ENCODE measurements at places on chromosomes 2 and 18.

GRCh38 chr2:59947917-59948541, 605.4 kb downstream of the BCL11A start:
- DNase-seq = no peak

- DNase-seq = no peak
Observed at GRCh38 chr2:45928946-45929345, 277.5 kb downstream of the PRKCE start.

- DNase-seq = no peak
Observed at GRCh38 chr18:57920036-57920435, 116.9 kb upstream of the ATP8B1 start.

DNA sequence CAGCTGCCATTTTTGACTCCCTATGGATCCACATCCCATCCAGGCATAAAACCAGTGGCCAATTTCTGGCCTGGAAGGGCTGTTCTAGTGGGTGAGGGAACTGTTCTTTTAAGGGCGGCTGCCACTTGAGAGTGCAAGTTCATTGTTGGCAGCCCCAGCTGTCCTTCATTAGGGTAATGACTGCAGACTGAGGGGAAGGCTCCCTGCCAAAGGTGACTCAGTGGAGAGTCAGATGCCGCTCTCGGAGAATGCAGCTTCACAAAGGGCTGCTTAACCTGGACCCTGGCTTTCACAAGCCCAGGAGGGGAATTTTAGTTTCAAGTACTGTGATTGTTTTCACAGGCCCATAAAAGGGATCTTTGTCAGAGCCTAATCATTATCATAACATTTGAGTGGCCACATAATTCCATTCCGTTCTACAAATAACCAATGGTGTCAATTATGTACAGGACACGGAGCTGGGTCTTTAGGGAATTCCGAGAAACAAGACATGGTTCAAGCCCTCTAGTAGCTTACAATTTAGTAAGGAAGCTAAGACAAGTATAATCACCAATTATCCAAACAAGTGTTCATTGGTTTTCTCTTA, 235.7 kb downstream of the CDCA7 start:
- no peak for DNase-seq

DNA sequence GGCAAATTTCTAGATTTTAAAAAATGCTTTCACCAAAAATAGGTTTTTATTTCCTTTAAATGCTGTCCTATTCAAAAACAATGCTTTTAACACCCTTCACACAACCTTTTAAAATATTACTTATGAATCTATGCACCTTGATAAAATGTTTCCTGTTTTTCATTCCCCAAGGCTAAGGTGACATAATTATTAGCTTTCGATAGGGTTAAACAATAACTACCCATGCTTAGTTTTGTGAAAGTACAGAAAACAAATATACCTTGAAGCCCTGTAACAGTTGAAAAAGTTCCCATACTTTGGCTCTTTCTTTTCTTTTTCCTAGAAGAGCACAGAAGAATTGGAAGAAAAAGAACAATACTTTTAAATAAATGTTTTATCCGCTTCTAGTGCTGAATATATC, 54.9 kb upstream of the ITPRID2 start:
- no peak for DNase-seq

- DNase-seq = no peak
Observed at GRCh38 chr2:37652199-37652640, 19.2 kb downstream of the CDC42EP3 start.

- no peak for DNase-seq
Observed at GRCh38 chr18:2824865-2825264, 21.9 kb upstream of the EMILIN2 start.

DNA sequence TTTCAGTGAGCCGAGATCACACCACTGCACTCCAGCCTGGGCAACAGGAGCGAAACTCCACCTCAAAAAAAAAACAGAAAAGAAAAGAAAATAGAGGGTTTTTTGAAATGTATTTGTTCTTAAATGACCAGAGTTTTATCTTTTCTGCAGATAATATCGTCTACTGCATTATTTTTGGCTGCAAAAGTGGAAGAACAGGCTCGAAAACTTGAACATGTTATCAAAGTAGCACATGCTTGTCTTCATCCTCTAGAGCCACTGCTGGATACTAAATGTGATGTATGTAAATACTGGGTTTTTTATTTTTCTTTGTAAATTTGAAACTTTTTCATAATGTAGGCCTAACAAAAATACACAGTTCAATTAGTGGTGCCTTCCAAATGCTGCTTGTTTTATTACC, 18.1 kb downstream of the CCNT2 start:
- no peak for DNase-seq

DNA sequence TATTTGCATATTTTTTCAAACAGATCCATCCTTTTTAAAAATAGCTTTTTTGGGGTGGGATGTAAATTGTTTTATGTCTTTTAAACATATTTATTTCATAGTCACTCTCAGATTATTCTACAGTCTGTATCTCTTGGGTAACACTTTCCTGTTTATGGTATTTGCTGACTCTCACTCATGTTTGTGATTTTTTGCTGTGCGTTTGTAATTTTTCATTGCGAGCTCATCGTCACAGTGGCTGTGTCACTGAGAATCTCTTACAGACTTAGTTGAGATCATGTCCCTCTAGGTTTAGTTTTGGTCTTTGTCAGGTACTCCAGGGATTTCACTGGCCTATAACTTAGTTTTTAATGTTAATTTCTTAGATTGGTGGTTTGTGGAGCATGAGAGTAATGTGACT, 73.5 kb upstream of the HS6ST1 start:
- no peak for DNase-seq

DNA sequence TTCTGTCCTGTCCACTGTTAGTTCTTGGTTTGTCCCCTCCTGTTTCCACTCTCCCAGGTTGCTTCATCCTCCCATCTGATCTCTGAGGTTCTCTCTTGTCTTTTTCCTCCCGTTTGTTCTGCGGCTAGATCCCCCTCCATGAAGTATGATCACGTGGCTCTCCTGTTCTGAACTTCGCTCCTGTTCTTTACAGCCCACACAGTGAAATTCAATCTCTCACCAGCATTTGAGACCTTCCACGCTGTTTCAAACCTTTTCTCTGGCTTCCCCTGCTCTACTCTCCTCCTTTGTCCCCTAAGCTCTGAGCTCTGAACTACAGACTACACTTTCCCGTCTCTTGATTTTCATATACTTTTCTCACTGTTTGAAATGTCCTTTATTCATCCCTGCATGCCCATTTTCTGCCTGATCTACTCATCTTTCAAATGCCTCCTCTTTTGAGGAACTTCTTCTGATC, 83.5 kb downstream of the OSBPL6 start:
- no peak for DNase-seq

GRCh38 chr2:47072018-47072691, 83.0 kb downstream of the STPG4 start:
- no peak for DNase-seq

DNA sequence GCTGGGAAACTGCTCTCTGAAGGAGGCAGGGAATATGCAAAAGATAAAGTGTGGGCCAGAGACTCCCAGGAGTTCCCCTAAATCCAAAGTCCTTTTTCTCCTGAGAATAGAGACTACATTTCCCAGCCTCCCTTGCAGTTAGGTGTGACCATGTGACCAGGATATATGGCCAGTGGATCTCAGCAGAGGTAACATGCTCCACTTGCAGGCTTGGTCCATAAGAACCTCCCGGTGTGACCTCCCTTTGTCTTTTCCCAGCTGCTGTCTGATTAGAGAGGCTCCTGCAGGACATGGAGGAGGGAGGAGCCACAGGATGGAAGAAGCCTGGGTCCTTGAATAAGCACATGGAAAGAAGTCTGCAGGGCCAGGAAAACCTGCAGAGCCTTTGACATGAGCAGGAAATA, 76.2 kb downstream of the TGFA start:
- DNase-seq = no peak

DNA sequence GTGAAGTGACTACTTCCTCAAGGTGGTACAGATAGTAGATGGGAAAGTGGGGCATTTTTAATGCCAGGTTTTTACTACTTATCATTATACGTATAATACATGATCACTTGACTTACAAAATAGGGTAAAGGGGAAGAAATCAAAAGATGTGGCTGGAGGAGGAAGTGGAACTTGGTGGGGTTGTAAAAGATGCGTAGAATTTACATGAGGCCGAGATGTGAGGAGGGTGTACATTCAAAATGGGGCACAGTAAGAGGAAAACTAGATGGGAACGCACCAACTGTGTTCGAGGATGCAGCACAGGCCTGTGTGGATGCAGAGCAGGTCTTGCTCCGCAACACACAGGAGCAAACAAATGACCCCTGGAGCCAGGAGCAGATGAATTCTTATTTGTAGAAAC, 403.3 kb downstream of the TXNL1 start:
- no peak for DNase-seq

DNA sequence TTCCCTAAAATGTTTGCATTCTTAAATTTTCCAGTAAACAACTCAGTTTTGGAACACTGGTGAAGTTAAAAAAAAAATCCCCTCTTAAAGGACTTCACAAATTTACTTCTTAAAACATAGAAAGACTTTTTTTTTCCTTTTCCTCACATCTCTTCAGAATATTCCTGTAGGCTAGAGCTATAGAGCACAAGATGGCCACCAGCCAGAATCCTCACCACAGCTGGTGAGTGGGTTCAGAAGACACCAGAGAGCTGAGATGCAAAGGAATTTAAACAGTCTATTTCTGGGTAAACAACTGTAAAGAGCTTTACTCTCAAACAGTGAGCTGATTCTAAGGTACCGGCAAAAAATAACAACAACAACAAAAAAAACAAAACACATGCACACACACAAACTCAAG, 252.8 kb downstream of the LRP1B start:
- no peak for DNase-seq

- no peak for DNase-seq
Observed at GRCh38 chr18:28183418-28184078, 6.6 kb upstream of the CDH2 start.

- peak; percentile 54 for DNase-seq
Observed at GRCh38 chr2:178109813-178110212, 2.4 kb upstream of the RBM45 start.

DNA sequence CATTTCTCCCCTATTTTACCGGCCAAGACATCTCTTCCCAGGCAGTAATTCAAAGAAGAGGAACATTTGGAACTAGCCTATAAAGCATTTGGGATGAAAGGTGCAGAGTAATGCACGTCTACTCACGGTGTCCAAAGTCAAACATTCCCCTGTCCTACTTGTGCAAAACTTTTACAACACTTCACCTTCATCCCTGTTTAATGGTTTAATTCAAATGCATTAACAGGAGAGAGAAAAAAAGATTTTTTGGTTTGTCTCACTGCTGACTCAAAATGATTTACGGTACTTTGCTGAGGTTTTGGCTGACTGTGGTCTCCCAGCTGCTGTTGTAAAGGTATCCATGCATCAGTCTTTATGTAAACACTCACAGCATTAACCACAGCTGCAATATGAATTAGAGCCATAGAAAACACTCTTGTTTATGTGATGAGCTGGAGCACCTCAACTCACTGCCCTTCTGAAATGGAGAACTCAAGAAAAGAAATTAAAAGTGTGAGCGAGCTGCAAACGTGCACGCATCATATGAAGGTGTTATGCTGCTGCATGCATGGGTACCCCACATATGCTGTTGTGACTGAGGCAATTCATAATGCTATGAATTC, 220.5 kb downstream of the PIEZO2 start:
- DNase-seq = peak; percentile 21

DNA sequence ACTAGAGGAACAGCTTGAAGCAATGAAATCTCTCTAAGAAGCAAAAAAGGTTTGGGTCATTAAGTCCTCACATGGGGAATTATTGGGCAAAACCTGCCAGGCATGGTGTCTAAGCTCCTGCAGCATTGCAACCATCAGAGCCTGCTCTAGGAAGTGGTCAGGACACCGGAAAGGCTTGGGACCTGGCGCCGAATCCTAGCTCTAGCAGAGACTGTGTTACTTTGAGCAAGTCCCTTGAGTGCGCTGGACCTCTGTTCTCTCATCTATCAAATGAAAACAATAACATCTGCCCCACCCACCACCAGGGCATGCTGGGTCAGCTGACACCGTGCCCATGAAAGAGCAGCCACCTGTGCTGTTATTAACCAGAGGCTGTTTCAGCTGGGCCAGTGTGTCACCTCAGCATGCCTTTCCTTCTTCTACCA, 6.3 kb downstream of the TMEM127 start:
- DNase-seq = no peak

DNA sequence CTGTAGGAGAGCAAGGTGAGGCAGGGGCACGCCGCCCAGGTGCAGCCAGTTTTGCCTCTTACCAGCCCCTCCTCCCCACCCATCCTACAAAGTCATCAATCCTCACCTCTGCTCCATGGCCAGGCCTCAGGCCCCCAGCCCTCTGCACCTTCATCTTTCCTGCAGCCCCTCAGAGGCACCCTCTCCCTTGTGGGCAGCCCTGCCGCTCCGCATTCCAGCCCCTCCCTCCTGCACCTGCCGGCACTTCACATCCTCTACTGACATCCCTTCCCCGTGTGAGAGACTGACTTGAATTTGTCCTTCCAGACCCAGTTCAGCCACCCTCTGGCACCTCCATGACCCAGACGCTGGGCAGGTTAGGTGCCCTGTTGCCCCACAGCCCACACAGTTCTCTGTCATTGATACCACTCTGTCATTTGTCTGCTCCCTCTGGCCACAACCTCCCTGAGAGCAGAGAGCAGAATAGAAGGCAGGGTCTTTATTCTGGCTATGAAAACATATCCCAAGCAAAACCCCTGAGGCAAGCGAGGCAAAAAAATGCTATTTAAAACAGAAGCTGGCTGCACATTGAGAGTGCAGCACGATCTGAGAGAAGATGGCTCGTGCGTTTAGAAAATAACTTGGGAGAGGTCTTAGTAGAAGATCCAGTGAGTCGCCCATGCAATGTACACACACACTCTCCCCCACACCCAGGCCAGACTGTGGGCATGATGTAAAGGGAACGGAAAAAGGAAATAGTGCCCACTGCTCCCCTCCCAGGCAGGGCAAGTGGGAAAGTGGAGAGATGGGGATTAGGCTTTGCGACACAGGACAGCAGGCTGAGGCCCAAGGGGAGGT, 25.9 kb downstream of the SDC1 start:
- DNase-seq = no peak

DNA sequence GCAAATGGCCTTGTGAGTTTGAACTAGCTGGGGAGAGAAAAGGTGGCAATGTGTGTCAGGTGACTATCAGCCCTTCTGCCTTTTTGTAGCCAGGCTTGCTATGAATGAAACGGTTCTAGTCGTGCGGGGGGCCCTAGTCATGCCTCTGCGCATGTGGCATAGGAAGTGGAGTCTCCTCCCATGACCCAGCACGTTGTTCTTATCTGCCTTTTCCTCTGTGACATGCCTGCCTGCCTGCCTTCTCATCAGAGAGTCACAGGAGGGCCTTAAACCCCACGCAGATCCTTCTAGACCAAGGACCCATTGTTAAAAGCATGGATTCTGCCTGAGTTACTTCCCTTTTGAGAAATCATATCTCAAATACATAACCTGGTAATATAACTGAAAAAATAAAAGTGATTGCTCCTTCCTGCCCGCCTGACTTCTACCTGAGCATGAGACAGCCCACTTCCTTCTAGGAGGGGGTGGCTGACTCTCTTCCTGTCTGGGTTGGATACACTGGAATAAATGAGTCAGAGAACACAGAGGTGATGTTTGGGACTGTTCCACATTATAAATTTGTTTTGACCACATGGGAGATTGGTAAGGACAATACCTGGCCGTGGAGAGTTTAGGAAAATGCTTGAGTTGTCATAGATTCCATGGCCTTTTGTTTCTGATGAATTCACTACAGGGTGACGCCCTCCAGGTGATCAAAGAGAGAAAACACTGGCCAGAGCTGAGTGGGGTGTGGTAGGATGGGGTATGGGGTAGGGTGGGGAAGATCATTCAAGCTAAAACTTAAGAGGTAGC, 49.8 kb downstream of the FBLN7 start:
- peak; percentile 82 for DNase-seq

GRCh38 chr2:203672856-203673255, 33.6 kb upstream of the CD28 start:
- no peak for DNase-seq

All from activated CD4-positive, alpha-beta T cell treated with anti-CD3 and anti-CD28 coated beads, Interleukin-2, Interleukin-6, amounts not matched to agents 100 ng/mL and 50 ng/mL, durations not matched to agents 16 hours and 8 hours (primary cell).